Activated CD8-positive, alpha-beta memory T cell treated with anti-CD3 and anti-CD28 coated beads for 48 hours (primary cell): ENCODE measurements at places on chromosomes 3 and 15.

GRCh38 chr15:79956354-79956939 lies 14.5 kb downstream of the BCL2A1 start:
- no peak for DNase-seq

- no peak for DNase-seq
Observed at GRCh38 chr3:152073267-152073666, 195.5 kb upstream of the MBNL1 start.

DNA sequence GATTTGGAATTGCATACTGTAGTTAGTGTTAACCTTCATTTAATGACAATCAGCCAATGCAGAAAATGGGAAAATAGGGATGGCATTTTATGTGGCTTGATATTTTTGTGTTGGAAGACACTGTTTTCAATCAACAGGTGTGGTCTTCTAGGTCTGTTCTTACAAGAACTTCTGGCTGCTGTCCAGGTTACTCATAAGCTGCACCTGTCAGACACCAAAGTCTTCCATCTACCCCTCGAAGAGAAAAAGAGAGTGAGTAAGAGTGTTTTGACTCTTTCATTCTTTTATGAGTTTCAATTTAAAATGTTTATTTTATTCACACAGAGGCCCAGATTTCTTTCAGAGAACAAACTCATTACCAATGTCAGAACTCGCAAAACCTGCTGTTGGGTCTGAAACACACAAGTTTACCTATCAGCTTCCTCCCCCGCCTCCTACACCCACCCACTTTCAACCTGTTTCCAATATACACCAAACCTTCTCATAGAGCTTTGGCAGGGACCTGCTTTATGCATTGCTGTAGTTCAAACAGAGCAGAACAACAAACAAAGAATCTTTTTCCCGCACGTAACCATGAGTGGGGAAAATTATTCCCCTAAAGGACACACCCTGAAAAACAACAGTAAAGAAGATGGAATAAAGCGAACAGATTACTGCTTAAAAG lies 767.7 kb upstream of the ALCAM start:
- no peak for DNase-seq

- DNase-seq, result no peak
Observed at GRCh38 chr3:107265526-107265925, 111.7 kb upstream of the CCDC54 start.

DNA sequence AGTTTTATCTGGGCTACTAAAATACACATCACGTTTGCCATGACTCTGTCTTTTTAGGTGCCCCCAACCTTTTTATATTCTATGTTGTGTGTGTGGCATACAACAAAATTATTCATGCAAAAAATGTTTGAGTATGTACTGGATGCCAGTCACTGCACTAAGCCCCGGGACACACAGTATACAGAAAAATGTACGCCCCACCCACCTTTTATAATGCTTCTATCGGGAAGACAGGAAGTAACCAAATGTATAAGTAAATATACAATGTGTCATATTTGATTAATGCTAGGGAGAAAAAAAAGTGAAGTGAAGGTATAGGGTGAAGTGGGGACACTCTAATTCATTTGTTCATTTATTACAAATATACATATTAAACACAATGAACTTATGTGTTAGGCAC lies 503.4 kb upstream of the MDFIC2 start:
- DNase-seq, result no peak

DNA sequence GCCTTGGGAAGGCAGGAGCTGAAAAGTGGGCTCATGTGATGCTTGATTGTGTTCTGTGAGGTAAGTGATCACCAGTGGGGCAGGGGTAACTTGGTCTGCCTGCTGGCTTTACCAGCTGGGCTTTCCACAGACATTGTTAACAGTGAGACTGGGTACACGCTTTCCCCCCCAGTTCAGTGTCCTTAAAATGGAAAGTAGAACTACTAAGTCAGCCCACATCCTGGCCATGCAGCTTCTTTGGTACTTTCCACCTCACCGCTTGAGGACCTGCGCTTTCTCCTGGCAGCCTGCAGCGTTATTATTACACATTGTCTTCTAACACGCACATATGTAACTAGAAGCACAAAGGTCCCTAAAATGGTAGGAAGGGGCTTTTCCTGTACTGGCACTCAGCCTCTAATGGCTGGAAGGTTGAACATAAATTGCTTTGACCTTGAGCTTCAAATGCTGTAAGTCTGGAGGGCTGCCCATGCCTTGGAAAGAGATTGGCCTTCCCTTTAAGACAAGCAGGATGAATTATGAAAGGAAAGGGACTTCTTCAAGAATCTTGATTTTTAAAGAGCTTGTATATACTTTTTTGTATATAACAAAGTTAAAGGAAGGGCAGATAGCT lies 216.1 kb upstream of the ROPN1 start:
- no peak for DNase-seq

DNA sequence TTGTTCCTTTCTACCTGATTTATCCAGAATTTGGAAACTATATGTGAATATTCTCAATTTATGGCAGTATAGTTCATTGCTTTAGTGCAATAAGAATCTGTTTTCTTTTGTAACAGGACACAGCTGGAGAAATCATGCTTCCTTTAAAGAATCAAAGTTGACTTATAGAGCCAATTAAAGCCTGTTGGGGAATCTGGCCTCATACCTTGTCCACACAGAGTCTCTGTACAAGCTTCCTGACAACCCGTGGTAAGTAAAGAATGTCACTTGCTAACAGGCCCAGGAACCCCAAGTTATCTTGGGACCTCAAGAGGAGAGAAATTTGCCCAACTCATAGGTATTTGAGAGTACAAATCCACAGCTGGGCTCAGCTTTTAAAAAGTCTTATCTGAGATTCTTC lies 10.2 kb downstream of the ZNF445 start:
- no peak for DNase-seq
